ENCODE measurements at places on chromosomes 11 and 22.

DNA sequence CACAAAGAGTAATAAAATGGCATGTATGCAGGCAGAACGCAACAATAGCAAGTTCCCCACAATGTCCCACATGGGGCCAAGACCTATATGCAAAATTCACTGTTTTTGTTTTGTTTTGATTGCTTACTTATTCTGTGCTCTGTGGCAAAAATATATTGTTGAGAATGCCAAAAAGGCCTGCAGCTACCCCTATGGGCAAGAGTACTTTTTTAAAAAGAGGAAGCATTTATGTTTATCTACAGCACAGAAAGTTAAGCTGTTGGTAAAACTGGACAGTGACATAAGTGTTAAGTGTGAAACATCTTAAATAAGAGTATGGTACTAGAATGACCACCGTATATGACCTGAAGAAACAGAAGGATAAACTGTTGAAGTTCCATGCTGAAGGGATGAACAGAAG, 301.9 kb upstream of the ZC3H12C start:
- no peak for DNase-seq

- peak; percentile 11 for DNase-seq
These were observed 6.8 kb upstream of the OMP start for GRCh38 chr11:77095551-77096490.

- no peak for DNase-seq
These were observed 1383.3 kb downstream of the TBC1D22A start for GRCh38 chr22:48145738-48146137.

GRCh38 chr11:763549-764321, 13.6 kb downstream of the GATD1 start:
- peak; percentile 17 for DNase-seq

DNA sequence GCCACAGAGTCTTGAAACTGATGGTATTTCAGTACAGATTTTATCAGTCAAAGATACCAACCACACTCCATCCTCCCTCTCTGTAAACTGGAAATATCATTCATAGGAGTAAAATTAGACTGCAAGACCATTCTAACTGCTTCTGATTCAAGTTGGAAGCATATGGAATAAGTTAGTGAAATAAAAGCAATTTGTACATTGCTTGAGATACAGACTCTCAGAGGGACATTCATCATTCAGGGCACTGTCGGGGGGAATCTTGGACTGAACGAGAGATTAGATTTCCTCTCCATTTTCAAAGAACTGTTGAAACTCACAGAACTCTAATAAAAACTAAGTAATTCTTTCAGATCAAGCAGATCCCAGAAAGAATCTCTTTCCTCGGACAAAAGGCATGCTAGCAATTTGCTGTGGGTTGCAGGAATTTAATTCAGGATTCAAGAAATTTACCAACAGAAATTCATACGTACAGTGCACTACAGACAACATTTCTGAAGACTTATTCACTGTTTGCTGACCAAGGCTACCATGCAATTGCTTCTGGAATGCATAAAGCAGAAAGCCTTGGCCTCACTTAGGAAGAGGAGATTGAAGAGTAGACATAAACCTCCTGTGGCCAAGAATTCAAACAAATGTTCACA, 34.1 kb downstream of the PAMR1 start:
- no peak for DNase-seq

DNA sequence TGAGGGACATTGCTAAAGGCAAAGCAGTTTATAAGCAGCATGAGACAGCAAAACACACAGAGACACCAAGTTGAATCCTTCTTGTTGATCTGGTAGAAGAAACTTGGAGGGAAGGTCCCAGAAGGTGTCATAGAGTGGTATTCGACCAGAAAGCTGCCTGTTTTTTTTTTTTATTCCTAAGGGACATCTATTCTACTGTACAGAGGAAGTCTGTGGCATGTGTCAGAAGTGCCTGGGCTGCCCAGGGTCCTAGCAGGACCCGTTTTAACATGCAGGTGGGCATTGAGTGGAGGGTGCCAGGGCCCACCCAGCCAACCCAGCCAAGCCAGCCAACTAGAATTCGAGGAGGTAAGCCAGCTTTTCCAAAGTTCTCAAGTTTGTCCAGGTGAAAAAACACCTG, 68.0 kb upstream of the ATXN10 start:
- peak; percentile 10 for DNase-seq

DNA sequence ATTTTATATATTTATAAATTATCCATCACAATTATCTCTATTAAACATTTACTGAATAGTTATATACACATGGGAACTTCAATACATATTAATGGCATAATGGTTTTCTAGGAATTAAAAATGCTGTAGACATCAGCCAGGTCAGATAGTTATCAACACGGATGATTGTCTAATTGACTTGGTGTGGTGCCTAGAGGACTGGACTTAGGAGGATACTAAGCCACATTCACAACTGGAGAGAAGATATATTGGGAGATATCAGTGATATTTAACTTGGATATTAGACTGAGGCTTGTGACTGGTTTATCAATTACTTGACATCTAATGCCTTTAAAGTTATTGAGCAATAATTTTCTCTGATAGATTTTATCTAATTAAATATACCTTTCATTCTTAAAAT, 794.5 kb upstream of the ANO3 start:
- DNase-seq: no peak

Measured in heart left ventricle (tissue), 16 donors.